Psoas muscle (tissue), 8 donors: ENCODE measurements at places on chromosomes 12 and 14. TPM values are rescaled to one million over a fixed set of nuclear protein-coding genes. Genes with fewer than 3 reads are reported as not detected.

Gene PGF
- 4.1 TPM for total RNA-seq

Gene KLRF1
- total RNA-seq = 0.49 TPM

Gene HOXC6
- total RNA-seq = 7.6 TPM

GRCh38 chr14:101196795-101197590, 293.5 kb upstream of the RTL1 start:
- no peak overlapping the region for H3K27ac ChIP-seq
- H3K27me3 ChIP-seq = peaks cover 5% of the 10 kb centered on the region
- no peaks in the 10 kb centered on the region for H3K36me3 ChIP-seq
- DNase-seq = peak; percentile 40
- no peak overlapping the region for H3K4me3 ChIP-seq
- no peaks in the 10 kb centered on the region for H3K4me1 ChIP-seq

GRCh38 chr12:116116650-116117424, 160.7 kb downstream of the MED13L start:
- H3K27ac ChIP-seq = no peak overlapping the region
- H3K36me3 ChIP-seq = no peaks in the 10 kb centered on the region
- H3K4me1 ChIP-seq = peaks cover 78% of the 10 kb centered on the region
- no peaks in the 10 kb centered on the region for H3K27me3 ChIP-seq

DNA sequence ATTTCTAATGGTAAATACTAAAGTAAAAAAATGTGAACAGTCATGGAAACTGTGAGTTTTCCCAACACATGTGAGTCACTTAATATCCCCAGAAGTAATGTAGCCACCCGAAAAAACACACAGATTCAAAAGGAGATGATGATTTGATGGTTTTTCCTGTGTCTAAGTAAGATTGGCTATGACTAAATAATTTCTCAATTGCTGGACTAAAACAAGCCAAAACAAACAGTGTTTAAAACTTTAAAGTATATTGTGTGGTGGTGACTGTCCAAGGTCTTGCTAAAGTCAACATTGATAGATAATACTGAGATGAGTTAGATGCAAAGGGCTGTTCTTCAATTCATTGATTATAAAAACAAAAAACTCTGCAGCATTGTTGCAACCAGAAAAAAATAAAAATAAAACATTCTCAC, 89.6 kb upstream of the SOX5 start:
- H3K4me1 ChIP-seq = no peaks in the 10 kb centered on the region
- no peaks in the 10 kb centered on the region for H3K27me3 ChIP-seq
- H3K4me3 ChIP-seq = no peak overlapping the region
- no peaks in the 10 kb centered on the region for H3K36me3 ChIP-seq
- no peak for DNase-seq
- H3K27ac ChIP-seq = no peak overlapping the region

GRCh38 chr14:91890291-91890749, 23.0 kb upstream of the TC2N start:
- DNase-seq = no peak
- H3K36me3 ChIP-seq = no peaks in the 10 kb centered on the region
- H3K4me3 ChIP-seq = no peak overlapping the region
- no peak overlapping the region for H3K27ac ChIP-seq

DNA sequence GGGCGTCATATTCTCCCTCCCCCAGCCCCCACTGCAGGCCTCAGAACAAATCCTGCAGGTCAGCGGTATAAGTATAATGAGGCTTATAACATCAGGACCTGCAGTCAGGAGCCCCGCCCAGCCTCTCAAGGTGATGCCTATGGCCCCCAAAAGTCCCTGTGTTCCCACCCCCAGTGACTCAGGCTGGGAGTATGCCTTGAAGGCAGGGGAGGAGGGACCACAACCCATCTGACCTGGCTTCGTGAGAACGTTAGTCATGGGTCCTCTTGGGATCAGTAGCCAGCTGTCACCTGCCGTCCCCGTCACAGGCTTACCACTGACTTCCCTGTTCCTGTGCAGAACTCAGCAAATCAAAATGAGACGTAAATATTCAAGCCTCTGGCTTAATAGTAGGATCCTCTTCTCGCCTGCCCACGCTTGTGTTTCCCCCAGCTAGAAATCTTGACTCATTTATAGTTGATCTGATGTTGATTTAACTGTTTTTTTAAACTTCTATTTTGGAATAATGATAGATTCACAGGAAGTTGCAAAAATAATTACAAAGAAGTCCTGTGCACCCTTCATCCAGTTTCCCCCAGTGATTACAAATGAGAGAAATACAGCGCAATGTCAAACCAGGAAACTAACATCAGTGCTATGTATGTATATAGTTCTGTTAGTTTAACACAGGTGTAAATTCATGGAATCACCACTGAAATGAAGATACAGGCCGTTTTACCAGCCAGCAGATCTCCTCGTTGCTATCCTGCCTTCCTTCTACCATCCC, 107.5 kb downstream of the ADGRD1 start:
- H3K27me3 ChIP-seq = no peaks in the 10 kb centered on the region
- peaks cover 4% of the 10 kb centered on the region for H3K4me1 ChIP-seq
- DNase-seq = no peak

GRCh38 chr12:12582895-12583303, 20.2 kb upstream of the DUSP16 start:
- H3K4me3 ChIP-seq = no peak overlapping the region
- DNase-seq = no peak

GRCh38 chr12:59075968-59076490, 155.7 kb upstream of the LRIG3 start:
- no peaks in the 10 kb centered on the region for H3K4me1 ChIP-seq
- no peaks in the 10 kb centered on the region for H3K27me3 ChIP-seq

- no peaks in the 10 kb centered on the region for H3K27me3 ChIP-seq
- DNase-seq = peak; percentile 43
- H3K4me3 ChIP-seq = peak overlapping the region; percentile 31
- H3K27ac ChIP-seq = peak overlapping the region; percentile 65
- no peaks in the 10 kb centered on the region for H3K4me1 ChIP-seq
- H3K36me3 ChIP-seq = no peaks in the 10 kb centered on the region
These were observed 34.5 kb downstream of the PRKCH start for GRCh38 chr14:61355892-61356325.
